ENCODE measurements at places on chromosomes 11 and 22.

- no peak for DNase-seq
These were observed 54.8 kb upstream of the SPON1 start for GRCh38 chr11:13907678-13908077.

GRCh38 chr11:2304506-2305139 is 2.8 kb downstream of the TSPAN32 start:
- DNase-seq, result no peak

- no peak for DNase-seq
These were observed 10.4 kb upstream of the RBM4 start for GRCh38 chr11:66628061-66628603.

GRCh38 chr22:30486661-30487115 is 14.9 kb upstream of the SEC14L3 start:
- DNase-seq, result no peak

GRCh38 chr11:134762248-134763029 is 350.4 kb upstream of the B3GAT1 start:
- no peak for DNase-seq

DNA sequence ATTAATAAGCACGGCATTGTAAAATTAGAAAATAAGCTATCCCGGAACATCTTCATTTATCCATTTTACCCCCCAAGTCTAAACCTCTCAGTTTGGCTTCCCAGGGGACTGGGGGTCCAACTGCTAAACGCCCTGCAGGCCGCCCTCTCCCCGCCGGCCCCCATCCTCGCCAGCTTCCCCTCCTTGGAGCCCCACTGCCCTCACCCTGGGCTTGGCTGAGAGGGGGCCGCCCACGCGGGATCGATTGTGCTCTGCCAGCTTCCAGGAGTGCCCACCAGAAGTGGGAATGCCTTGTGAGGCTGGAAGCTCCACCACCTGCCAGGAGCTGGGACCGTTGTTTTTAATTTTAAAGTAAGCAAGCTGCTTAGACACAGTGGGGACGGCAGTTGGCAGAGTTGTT is 353.5 kb downstream of the TBC1D22A start:
- no peak for DNase-seq

GRCh38 chr11:114260483-114260882 is 35.7 kb upstream of the NNMT start:
- DNase-seq, result no peak

DNA sequence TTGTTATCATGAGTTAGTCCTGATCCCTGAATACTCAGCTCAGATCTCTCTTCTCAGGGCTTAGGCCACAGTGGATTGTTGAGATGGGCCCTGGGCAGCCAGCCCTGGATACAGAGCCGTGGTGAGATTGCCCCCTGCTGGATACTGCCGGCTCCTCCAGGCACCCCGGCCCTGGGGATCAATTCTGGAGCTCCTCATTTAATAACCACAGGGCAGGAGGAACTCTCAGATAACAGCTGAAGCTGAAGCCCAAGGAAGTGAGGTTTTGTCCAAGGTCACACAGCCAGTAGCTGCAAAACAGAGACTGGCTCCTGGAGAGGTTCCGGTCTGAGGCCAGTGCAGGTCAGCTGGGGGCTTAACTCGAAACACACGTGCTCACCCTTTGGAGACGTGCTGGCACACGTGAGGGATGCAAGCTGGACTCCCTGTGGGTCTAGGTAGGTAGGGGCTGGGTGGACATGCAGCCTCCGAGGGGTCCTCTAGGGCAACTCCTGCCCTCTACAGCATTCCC is 16.0 kb downstream of the USH1C start:
- DNase-seq, result no peak

GRCh38 chr11:61963016-61963281 is 4.5 kb downstream of the FTH1 start:
- DNase-seq, result no peak

DNA sequence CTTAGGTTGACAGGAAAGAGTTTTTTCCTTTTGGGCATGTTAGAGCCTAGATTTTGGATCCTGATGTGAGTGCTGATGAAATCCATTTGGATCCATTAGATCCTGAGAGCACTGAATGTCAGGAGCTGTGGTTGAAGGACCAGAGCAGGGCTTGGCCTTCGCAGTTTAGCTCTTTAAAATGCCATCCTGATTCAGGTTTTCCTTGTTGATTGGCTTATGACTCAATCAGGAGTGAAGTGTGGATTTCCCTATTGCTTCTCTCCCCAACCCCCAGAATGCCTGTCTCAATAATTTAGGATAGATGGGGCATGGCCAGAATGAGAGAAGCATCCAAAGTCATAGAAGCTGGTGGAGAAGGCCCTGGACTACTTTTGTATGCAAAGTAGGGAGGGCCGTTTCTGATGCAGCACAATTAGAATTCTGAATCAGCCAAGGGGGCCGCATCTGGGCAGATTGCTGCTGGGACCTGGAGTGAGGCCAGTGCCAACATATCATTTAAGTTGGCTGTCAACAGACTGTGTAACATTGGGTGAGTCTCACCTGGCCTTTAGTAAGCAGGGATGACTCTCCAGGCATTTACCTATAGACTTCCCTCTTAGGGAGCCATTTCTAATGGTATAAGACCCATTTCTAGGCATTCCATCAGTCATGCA is 80.5 kb downstream of the TEAD1 start:
- DNase-seq, result no peak

GRCh38 chr11:122656631-122657101 is 1.1 kb downstream of the UBASH3B start:
- DNase-seq, result no peak
